ENCODE measurements at places on chromosomes 6 and 20. TPM values are rescaled to one million over a fixed set of nuclear protein-coding genes. Genes with fewer than 3 reads are reported as not detected.

DNA sequence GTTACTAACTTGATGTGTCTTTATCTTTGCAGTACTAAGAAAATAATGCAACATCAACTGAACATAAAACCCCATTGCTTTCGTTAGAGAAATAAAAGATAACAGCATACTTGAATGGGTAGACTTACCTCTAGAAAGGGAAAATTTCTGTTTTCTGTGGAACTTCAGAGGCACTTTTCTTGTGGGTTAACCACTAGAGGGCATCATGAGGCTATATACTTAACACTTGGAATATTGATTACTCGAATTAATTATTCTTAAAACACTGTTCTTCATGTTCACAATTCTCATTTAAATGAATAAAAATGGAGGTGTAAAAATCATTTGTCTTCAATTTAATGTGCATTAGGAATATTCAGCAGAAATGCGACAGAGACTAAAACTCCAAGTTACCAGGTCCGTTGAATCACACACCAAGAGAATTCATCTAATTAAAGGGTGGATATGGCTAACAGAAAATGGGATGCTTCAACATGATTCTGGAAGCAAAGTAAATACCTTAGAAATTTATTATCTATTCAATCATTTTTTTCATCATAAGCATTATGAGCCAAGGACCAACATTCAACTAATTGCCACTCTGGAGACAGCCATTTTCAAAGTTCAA, 330.8 kb upstream of the PREP start:
- H3K36me3 ChIP-seq, result peaks cover 3% of the 10 kb centered on the region
- no peak for DNase-seq
- no peaks in the 10 kb centered on the region for H3K27me3 ChIP-seq
- no peak overlapping the region for H3K4me3 ChIP-seq

GRCh38 chr6:165556116-165556843, 106.8 kb downstream of the PDE10A start:
- no peak overlapping the region for H3K4me3 ChIP-seq
- no peaks in the 10 kb centered on the region for H3K27me3 ChIP-seq

GRCh38 chr6:83265384-83265783, 72.2 kb downstream of the RWDD2A start:
- DNase-seq, result no peak
- H3K27me3 ChIP-seq, result no peaks in the 10 kb centered on the region
- H3K4me3 ChIP-seq, result no peak overlapping the region

- H3K27ac ChIP-seq, result no peak overlapping the region
- no peak overlapping the region for H3K4me3 ChIP-seq
- H3K4me1 ChIP-seq, result peaks cover 25% of the 10 kb centered on the region
These were observed 52.7 kb downstream of the ZDHHC14 start for GRCh38 chr6:157433678-157434081.

- peaks cover 59% of the 10 kb centered on the region for H3K36me3 ChIP-seq
- no peak overlapping the region for H3K4me3 ChIP-seq
- H3K4me1 ChIP-seq, result no peaks in the 10 kb centered on the region
- H3K27ac ChIP-seq, result no peak overlapping the region
These were observed 20.6 kb downstream of the DTNBP1 start for GRCh38 chr6:15642276-15642675.

- DNase-seq, result no peak
- H3K27ac ChIP-seq, result no peak overlapping the region
- H3K36me3 ChIP-seq, result no peaks in the 10 kb centered on the region
- H3K27me3 ChIP-seq, result no peaks in the 10 kb centered on the region
- H3K4me1 ChIP-seq, result no peaks in the 10 kb centered on the region
These were observed 12.1 kb upstream of the PFDN4 start for GRCh38 chr20:54195483-54196472.

DNA sequence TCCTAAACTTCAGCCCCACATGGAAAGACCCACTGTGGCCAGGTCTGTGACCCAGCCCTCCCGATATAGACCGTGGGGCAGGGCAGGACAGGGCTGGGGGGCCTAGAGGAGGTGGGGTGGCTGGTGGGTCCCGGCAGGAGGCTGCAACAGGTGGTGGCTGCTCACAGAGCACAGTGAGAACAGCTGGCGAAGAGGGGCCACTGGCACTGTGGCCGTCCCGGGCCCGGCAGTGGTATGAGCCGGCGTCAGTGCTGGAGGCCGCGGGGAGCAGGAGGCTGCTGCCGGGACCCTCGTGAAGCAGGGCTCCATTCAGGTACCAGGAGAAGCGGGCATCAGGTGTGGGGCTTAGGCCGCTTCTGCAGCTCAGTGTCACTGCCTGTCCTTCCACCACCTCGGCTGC, 13.4 kb downstream of the SIGLEC1 start:
- H3K4me3 ChIP-seq, result no peak overlapping the region
- no peaks in the 10 kb centered on the region for H3K27me3 ChIP-seq
- no peak overlapping the region for H3K27ac ChIP-seq
- no peaks in the 10 kb centered on the region for H3K4me1 ChIP-seq
- no peaks in the 10 kb centered on the region for H3K36me3 ChIP-seq

GRCh38 chr20:6768228-6769140, 998 bp downstream of the BMP2 start:
- H3K4me3 ChIP-seq, result peak overlapping the region; percentile 84
- H3K36me3 ChIP-seq, result no peaks in the 10 kb centered on the region
- H3K27me3 ChIP-seq, result peaks cover 74% of the 10 kb centered on the region
- no peak overlapping the region for H3K27ac ChIP-seq
- DNase-seq, result peak; percentile 13

Gene DSN1
- total RNA-seq, result 29.1 TPM

Gene TINAG
- total RNA-seq, result not detected

Gene ANKRD66
- not detected for total RNA-seq

Gene TCP11
- not detected for total RNA-seq

Gene RAB44
- total RNA-seq, result not detected

Gene ACSS1
- total RNA-seq, result 14.0 TPM

Gene SLC52A3
- total RNA-seq, result not detected
